ENCODE measurements at places on chromosomes 2 and 18.

DNA sequence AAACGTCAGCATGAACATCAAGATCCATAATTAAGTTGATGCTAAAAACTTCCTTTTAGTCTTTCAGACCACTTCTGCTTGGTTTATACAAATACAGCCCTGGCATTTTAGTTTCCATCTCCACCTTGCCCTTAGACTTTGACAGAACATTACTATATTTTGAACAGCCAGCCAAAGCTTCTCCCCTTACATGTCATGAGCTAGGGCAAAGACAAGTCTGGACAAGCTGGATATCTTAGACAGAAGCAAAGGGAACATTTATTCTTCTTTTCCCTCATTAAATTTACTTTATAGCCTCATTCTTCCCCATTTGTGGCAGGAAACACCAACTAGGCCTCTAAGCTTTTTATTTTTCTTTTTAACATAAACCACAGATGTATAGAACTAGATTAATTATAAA lies 403.3 kb downstream of the SUCLG1 start:
- DNase-seq = no peak

- no peak for DNase-seq
These were observed 142.6 kb downstream of the SETBP1 start for GRCh38 chr18:44823286-44823685.

- no peak for DNase-seq
These were observed 53.1 kb downstream of the MYO1B start for GRCh38 chr2:191298306-191298705.

DNA sequence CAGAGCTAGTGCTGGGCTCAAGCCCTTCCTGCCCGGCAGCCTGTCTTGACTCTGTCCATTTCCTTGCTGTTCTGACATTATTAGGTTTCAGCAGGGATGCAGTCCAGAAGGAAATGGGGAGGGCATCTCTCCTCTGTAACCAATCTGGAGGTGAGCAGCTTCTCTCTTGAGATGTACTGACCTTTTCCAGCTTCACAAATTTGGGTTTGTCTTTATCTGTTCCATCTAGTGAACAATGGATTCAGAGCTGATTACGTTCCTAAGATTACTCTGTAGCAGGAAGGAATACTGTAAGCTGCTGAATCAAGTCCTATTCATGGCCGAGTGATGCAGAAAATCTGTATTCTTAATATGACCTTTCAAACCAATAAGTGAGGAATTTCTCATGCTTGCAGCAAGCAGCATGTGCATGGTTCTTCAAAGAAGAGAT lies 11.0 kb downstream of the PLA2R1 start:
- DNase-seq = no peak

DNA sequence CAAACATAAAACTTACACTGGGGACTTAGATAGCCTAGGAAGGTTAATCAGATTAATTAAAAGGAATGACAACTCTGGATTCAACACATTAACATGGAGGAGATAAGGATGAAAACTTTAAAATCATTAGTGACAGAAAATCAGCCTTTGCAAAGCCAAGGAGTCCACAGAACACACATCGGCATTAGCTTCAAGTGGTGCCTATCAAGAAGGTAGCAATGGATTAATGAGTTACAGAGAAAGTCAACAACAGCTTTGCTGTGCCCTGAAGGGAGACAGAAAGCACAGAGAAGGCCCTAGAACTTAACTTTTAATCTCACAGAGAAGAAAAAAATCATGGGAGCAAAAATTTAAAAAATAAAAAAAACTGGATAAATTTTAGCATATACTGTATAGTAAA lies 88.6 kb downstream of the KCNH7 start:
- DNase-seq = no peak

DNA sequence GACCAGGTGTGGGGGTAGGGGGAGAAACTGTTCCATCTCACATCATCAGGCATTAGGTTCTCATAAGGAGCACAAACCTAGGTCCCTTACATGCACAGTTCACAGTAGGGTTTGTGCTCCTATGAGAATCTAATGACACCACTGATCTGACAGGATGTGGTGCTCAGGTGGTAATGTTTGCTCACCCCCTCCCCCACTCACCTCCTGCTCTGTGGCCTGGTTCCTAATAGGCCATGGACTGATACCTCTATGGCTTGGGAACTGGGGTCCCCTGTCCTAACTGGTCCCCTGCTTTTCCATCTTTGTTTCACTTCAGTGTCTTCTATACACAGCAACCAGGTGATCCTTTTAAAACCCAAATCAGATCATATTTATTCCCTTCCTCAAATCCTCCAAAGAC lies 267.8 kb downstream of the TNS1 start:
- DNase-seq = no peak

DNA sequence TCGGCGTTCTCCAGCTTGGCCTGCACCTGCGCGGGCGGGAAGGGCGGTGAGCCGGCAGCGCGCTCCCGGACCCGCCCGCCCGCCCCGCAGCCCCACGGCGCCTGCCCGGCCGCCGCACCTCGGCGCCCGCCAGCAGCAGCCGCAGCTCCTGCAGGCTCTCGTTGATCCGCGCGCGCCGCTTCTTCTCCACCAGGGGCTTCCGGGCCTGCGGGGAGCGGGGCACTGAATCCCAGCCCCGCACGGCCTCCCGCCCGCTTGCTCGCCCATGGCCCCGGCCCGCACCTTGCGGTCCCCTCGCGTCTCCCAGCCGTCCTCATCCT lies 335 bp downstream of the HES6 start:
- DNase-seq = no peak

All from cerebellar nuclear complex (tissue), 1 donor.